Stimulated activated naive CD8-positive, alpha-beta T cell treated with anti-CD3 and anti-CD28 coated beads, Interleukin-15, Interleukin-2, amounts not matched to agents 100 U/mL and 50 U/mL, for 24 hours (primary cell): ENCODE measurements at places on chromosomes 3 and 15.

DNA sequence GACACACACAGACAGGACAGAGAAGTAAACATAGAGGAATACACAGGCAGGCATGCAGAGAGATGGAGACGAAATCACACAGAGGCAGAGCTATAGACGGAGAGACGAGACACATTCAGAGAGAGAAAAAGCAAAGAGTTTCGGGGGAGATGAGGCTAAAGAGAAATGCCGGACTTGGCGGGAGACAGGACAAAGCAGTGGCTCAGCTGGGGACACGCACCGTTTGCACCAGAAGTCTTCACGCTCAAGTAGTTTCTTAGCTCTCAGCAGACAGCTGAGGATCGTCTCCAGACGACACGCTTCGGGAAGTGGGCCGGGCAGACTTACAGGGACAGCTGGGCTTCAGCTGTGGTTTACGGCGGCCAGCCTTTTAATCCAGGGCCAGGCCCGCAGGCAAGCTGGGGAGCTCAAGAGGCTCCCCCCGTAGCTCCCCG, 56.2 kb upstream of the DLG1 start:
- DNase-seq: no peak

- no peak for DNase-seq
Observed at GRCh38 chr3:143571548-143571947, 276.7 kb downstream of the SLC9A9 start.

DNA sequence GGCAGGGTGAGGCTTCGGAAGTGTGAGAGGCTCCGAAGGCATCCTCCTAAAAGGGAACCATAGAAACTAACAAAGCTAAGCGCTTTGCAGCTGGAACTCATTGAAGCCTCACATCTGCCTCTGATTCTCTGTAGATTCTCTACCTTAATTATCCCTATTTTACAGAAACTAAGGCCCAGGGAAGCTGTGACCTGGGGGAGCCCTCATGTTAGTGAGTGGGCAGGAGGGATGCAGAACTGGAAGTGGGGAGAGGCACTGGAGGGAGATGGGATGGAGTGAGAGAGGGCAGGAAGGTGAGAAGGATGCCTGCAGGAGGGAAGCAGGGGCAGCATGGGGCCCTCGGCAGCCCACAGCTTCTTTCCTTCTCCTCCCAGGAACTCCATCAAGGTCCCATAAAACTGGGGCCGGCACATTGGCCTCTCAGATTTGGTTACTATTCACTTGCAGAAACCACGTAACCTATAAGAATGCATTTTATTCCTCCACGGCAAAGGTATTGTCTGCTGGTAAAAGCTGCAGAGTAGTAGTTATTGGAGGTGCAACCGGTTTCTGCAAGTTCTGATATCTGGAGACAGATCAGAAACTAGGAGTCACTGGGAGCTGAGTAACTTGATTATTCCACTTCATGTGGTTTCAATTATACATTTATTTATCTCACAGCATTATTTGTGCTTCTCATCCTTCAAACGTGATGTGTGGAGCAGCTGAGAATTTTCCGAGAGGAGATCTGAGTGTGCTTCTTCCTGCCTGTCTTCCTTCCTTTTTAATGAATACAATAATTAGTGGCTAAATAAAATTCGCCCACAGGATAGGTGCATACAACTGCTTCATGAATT, 24.0 kb upstream of the CHCHD6 start:
- no peak for DNase-seq

DNA sequence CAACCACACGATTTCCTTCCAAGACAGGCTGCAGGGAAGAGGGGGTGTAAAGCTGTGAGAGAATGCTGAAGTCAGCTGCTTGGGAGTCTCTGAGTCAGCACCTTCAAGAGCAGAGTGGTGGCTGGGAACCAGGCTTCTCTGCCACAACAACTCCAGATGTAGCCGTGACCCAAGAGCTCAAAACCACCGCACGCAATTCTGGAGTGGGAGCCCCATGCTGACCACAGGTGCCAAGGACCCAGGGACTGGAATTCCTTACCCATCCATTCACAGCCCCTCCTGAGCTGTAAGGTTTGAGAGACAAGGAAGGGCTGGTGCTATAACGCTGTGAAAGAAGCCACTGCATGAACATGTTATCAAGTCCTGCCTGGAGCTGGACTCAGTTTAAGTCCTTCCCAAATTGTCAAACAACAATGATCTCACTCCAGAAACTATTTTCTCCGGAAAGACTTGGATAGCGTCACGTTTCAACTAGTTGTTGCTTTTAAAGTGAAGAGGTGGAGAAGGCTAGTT, 61.4 kb downstream of the UMPS start:
- no peak for DNase-seq

GRCh38 chr15:101193120-101193644, 58.7 kb downstream of the CHSY1 start:
- DNase-seq: no peak

DNA sequence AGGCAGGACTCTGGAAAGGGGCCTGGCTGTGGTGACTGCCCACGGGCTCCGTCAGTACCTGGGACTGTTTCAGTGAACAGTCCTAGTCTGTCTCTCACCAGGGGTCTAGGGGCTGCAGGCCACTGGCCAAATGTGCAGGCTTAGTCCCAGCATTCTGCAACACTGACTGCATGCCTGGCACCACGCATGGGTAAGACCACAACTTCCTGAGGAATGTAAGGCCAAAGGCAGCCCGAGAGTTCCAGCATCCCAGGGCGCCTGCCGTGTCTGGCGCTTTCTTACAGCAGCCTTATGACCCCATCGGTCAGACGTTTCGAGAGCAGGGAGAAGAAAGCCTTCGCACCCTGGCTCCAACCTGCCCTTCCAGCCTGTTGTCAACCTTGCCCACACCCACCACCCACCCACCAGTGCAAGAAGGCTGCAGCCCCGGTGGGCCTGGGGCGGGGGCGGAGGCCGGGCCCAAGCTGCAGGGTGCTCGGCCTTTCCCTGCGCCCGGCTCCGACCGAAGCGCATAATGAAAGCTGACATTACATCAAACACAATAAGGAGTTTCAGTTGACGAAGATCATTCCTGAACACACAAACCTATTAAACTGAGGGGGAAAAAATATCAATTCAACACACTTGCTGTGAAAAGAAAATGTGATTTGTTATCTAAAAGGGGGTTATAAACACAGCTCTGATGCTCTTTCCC, 29.5 kb upstream of the TMEM115 start:
- no peak for DNase-seq

GRCh38 chr3:171736556-171736955, 73.7 kb downstream of the PLD1 start:
- DNase-seq: no peak
